ENCODE measurements at places on chromosomes 5 and 9.

DNA sequence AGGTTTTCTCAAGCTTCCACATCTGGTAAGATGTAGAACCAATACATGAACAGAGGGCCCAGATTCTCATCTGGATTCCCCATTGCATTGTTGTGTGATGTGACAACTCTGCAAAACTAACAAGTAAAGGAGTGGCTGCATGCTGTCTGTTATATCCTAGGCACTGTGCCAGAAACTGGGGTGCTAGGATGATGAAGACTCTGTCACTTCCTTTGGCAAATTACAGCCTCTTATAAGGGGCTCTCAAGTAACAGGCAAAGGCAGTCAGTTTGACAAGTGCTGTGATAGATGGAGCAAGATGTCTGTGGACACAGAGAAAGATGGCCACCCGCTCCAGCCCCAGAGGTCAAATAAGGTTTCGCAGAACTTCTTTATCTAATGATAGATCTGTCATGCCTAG lies 115.7 kb downstream of the PAPPA start:
- no peak for DNase-seq

- DNase-seq = no peak
Observed at GRCh38 chr9:110928599-110928998, 109.7 kb downstream of the LPAR1 start.

DNA sequence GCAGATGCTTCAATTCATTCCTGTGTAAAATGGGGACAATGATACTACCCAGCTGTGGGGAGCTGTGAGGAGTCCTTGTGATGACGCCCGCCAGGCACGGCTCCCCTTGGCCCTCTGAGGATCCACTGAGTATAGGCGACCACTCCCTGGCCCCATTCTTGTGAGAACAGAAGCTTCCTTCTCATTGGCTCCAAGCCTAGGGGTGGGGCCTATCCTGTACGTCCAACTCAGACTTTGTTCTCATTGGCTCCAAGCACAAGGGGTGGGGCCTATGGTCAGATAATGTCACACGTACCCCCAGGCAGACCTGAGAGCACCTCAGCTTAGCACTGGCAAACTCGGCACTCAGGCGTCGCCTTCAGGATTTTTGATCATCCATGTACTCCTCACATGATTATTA lies 232.9 kb upstream of the MVB12B start:
- DNase-seq = no peak

DNA sequence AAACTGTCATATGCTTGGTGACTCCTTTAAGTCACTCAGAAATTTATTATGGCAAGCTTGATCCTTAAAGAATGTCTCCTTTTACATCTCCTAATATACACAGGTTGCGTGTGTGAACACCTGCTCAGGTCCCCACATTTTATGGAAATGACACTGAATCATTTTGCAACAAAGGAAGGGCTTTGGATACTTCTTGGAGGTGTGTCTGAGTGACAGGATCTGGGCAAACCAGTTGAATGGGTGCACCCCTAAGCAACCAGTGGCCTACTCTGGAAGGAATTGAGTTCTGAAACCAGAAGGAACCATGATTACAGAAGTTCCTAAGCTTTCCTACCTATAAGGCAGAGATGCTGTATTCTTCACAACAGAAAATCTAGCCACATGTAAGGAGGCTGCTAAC lies 483.9 kb upstream of the KLF4 start:
- no peak for DNase-seq

GRCh38 chr9:121703014-121703734 lies 51.7 kb downstream of the DAB2IP start:
- DNase-seq = no peak

DNA sequence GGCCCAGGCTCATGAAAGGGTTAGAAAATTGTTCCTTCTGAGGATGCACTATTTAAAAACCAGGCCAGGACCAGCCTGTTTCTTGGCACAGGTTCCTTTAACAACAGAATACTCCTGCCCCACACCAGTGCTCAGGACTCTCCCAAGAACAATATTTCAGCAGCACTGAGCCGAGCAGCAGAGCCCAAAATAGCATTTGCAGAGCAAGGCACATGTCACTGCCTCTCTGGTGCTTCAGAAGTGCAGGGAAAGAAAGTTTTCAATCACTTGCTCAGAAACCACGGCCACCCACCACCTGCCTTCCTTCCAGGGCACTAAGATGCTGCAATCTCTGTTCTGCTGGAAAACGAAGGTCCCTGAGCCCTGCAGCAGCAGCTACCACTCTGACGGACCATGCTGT lies 77.6 kb downstream of the SIL1 start:
- no peak for DNase-seq

DNA sequence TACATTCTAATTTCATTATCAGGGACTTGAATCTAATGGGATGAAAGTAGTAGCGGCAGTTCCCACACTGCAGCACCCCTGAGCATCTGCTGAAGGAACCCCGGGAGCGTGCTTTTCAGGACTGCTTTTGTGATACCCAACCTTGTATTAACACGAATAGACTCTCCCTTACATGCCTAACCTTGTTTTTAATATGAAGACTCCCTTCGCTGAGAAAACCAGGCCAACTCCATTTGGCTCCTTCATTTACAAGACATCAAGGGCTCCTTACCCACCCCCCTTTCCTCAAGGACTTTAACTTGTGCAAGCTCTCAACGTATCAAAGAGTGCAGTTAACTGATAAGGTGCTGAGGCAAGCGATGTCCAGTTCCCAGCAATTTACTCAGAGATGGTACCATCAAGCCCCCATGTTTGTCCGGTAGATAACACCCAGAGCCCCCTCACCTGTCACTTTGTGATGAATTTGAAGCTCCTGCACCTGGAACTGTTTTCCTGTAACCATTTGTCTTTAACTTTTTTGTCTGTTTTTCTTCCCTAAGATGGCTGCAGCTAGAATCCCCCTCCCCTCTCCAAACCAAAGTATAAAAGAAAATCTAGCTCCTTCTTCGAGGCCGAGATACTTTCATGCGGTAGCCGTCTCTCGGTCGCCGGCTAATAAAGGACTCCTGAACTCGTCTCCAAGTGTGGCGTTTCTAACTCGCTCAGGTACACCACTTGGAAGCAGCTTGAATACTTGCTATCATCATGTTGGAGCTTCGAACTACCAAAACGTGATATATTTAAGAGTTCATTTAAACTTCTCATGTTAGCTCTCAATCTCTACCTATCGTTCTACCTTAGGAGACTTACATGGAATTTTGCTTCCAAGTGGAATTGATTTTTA lies 10.7 kb downstream of the HNRNPH1 start:
- no peak for DNase-seq

DNA sequence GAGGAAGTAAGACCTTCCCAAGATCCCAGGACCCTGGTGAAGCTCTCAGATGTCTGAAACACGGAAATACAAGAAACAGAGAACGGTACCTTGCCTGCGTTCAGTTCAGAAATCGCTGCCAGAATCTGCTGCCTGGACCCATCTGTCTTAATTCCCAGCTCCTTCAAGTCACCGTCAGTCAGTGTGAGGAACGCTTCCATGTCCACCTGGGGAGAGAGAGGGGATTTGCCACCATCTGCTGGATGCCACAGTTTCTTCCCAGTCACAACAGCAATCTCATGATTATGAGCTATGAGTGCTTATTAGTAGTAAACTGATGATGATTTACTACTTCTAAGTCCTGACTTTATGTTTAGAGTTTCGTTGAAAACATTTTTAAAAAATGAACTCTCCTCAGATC lies 36.7 kb upstream of the GABBR2 start:
- no peak for DNase-seq

GRCh38 chr5:14428302-14429081 lies 153.1 kb upstream of the OTULINL start:
- DNase-seq = no peak

DNA sequence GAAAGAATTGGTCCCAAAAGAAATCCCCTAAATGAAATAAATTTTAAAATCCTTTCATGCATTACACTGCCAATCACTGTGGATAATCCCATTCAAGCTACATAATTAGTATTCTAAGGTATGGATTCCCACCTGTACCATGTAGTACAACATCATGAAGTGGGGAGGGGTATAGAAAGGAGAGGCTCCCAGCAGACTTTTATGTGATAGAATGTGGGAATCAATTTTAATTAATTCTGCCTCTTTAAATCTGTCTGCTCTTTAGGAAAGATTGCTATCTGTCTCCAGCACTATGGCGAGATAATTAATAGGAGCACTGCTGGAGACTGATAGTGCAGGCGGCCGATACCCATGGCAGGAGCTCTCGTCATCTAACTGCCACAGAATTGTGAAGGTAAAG lies 95.4 kb downstream of the CDH12 start:
- DNase-seq = no peak

All from stimulated activated CD4-positive, alpha-beta T cell treated with anti-CD3 and anti-CD28 coated beads, Interleukin-4, amount 100 ng/mL, for 24 hours (primary cell).